ENCODE measurements at places on chromosomes 7 and 10.

GRCh38 chr10:22593636-22594198 is 120.7 kb downstream of the PIP4K2A start:
- no peak for DNase-seq

DNA sequence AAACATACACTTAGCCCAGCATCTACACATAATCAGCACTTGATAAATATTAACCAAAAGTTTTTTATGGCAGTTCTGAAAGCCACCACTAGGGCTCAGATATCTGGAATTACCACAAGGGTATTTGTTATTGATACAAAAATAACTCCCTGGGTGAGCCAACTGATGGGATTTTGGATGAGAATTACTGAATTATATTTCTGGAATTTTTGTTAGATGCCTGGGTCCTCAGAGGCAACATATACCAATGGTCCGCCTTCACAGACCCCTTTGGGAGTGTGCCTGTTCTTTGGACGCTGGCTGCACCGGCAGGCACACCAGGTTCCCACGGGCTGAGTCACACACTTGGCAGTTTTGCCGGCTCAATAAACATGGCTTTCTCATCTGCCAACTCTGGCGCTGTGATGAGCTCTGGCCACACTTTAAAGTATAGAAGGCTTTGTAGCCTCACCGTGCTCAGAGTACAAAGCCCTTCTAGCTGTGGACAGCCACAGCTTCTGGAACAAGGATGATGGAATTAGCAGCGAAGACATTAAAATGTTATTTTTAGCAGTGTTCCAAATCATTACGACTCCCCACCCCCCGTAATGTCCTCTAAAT is 24.5 kb upstream of the EEPD1 start:
- DNase-seq, result peak; percentile 16

- DNase-seq, result no peak
Measured at GRCh38 chr10:133344236-133344635, 2.9 kb upstream of the PRAP1 start.

DNA sequence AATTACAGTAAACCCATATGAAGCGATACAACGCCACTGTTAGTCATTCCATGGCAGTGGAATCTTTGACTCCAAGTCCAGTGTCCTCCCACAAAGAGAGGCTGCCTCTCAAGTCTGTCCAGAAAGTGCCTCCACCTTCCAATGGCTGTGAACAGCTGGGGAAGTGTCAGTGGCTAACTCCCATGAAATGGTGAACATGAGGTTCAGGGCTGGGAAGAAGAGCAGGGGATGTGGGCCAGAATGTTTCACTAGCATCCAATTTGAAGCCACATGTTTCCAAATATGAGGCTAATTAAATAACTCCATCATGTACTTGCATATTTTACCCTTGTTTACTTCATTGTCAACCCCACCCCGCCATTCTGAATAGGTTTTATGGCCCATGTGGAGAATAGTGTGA is 53.1 kb upstream of the CHST15 start:
- no peak for DNase-seq

DNA sequence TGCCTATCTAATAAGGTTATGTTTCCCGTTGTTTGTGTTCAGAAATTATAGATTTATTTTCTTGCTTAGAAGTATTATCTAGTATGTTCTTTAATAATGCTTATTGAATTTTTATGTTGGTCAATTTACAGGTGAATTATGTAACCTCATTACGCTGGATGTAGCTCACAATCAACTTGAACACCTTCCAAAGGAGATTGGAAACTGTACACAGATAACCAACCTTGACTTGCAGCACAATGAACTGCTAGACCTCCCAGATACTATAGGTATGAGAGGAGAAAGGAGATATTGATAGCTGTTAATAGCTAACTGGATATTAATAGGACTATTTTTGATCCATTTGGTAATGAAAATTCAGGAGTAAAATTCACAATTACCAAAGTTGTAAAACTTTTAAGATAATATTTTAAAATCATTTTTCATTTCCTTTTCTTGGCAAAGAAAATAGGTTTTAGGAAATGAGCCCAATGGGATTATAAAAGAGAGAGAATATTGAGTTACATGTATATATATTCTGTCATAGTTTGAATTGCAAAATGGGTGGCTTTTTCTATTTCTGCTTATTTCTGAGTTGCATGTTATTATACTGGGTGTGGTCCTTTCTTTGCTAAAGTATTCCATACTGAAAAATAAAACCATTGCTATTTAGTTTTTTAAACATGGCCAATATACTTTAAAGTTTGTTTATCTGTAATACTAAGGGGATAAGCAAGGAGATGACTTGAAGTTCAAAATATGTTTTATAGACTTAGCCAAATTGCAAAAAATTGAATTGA is 66.3 kb downstream of the SHOC2 start:
- DNase-seq, result no peak

- DNase-seq, result no peak
Measured at GRCh38 chr7:10998996-10999757, 25.5 kb downstream of the PHF14 start.

GRCh38 chr7:3370068-3370830 is 69.2 kb downstream of the SDK1 start:
- DNase-seq, result no peak

- no peak for DNase-seq
Measured at GRCh38 chr7:130476297-130477150, 15.4 kb upstream of the MEST start.

DNA sequence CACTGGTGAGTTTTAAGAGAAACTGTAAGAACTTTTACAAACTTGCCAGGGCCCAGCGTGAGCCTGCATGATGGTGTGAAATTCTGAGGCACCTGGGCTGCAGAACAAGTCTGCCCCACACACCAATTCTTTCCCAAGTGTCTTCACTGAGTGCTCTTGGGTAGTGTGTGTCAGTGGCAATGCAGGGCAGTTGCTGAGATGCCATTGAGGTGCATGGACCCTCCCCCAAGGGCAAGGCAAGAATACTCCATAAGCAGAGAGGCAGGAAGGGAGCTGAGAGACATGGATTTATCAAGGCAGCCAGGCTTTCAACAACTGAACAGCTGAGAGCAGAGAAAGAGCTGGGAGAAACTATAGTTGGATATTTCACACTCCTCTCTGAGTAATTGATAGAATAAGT is 801.2 kb downstream of the GRID1 start:
- no peak for DNase-seq

DNA sequence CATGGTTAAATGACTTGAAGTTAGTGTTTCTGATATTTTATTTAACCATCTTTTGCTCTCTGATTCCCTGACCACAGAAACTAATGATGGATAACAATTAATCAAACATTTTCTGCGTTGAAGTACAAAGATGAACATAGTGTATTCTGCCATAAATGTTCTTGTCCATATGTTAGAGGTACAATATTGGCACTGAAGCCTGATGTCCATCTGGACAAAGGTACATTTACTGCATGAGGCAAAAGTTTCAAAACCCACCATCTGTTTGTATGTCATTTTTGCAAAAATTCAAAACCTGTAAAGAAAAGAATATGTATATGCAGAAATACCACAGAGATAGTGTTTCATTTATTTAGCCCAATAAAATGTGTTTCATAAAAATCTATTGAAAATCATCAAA is 861.5 kb downstream of the ANKRD7 start:
- no peak for DNase-seq

- no peak for DNase-seq
Measured at GRCh38 chr10:5442990-5443370, 30.6 kb downstream of the NET1 start.

GRCh38 chr10:7944215-7944480 is 110.3 kb upstream of the GATA3 start:
- DNase-seq, result no peak

Measured in nephron progenitor cell (in vitro differentiated cells).